ENCODE measurements at places on chromosomes 11 and 22. TPM values are rescaled to one million over a fixed set of nuclear protein-coding genes. Genes with fewer than 3 reads are reported as not detected.

DNA sequence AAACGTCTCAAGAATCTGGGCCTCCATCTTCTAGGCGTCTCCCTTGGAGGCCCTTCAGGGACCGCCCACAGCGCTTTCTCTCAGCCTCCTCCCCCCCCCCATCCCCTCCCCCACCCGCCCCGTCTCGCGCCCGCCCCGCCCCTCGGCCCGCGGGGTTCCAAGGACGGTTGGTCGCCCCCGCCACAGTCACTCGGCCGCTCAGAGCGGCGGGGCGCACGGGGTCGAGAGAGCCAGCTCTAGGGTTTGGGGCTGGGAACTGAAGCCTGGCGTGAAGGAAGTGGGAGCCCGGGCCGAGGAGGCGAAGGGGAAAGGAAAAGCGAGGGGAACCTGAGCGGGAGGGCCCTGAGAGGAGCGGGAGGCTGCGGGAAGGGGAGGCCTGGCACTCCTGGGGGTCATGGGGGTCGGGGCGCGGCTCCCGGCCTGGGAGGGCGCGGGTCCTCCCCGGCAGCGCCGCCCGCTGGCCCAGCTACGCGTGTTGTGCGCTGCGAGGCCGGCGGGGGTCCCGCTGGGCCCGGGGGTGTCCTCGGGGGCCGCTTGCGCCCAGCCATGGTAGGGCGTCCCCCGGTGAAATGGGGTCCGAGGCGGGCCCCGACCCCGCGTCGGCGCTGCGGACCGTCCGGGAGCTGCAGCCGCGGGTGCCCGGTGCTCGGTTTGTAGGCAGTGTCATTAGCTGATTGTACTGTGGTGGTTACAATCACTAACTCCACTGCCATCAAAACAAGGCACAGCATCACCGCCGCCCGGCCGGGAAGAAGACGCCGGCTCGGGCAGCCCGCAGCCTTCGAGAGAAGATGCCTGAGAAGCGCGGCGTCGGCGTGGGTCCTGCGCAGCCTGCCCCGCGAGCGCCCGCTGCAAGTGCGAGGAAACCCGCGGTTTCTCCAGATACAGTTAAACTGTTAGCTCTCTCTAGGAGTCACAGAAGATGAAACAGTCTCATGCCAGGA, at the start of gene BTG4:
TSS of gene BTG4 (minus strand) at position 91 of the 944 bp plus-strand sequence. CDS start 13,610 bp downstream, outside the sequence.
- DNase-seq = peak; percentile 75

GRCh38 chr11:114279792-114280546, 16.2 kb upstream of the NNMT start:
- DNase-seq = no peak

CALCA gene
- total RNA-seq = 1.1 TPM

DNA sequence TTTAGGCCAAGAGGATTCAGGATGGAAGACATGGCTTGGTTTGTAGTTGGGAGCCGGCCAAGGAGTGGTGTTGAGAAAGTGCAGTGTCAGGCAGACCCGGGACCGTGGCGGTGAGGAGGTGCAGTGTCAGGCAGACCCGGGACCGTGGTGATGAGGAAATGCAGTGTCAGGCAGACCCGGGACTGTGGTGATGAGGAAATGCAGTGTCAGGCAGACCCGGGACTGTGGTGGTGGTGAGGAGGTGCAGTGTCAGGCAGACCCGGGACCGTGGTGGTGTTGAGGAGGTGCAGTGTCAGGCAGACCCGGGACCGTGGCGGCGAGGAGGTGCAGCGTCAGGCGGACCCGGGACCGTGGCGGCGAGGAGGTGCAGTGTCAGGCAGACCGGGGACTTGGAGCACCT, 59.7 kb downstream of the LRP5 start:
- DNase-seq = no peak

DNA sequence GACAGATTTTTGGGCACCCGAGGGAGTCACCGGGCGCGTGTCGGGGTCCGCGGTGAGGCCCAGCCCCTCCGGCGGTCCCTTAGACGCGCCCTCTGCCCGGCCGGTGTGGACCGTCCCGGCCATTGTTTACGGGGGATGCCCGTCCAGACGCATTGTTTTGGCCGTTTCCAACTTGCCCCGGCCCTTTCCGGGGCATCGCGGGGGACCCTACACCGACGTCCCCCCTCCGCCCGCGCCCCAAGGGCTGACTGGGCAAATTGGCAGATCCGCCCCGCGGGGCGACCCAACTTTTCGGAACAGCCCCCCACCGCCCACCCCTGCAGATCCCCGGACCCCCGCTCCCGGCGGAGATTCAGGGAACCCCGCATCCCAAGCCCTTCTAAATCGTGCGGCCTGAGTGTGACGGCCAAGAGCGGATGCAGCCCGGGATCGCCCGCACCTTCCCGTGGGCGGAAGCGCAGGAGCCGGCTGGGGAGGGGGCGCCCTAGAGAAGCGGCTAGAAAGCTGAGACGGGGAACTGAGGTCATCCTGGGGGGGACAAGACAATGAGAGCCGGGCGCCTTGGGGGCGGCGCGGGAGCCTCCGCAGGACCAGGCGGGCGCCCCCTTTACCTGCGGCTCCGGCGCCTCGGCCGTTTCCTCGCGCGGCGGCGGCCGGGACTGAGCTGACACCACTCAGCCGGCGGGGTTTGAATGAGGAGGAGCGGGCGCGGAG, 17.1 kb upstream of the CCT8L2 start:
- peak; percentile 19 for DNase-seq

DNA sequence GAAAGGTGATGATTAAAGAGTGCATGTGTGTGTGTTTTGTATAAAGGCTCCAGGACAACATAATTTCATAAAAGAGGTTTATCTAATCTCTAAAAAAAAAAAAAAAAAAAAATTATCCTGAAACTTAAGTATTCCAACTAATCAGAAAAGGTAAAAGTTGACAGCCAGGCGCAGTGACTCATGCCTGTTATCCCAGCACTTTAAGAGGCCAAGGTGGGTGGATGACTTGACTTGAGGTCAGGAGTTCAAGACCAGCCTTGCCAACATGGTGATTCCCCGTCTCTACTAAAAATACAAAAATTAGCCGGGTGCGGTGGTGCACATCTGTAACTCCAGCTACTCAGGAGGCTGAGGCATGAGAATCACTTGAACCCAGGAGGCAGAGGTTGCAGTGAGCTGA, 632.7 kb upstream of the CHORDC1 start:
- no peak for DNase-seq

RBM4B gene
- 13.1 TPM for total RNA-seq

- DNase-seq = peak; percentile 71
These were observed 26.7 kb upstream of the PICK1 start for GRCh38 chr22:38030311-38031133.

- no peak for DNase-seq
These were observed 114.9 kb upstream of the TMEM45B start for GRCh38 chr11:129700701-129701100.
